ENCODE measurements at places on chromosomes 6 and 20. TPM values are rescaled to one million over a fixed set of nuclear protein-coding genes. Genes with fewer than 3 reads are reported as not detected.

The DEFB132 gene
- not detected for total RNA-seq

GRCh38 chr6:43766964-43767461 lies 3.0 kb upstream of the VEGFA start:
- no peak for DNase-seq
- no peak overlapping the region for H3K4me3 ChIP-seq
- no peak overlapping the region for H3K27ac ChIP-seq
- peaks cover 2% of the 10 kb centered on the region for H3K36me3 ChIP-seq
- peaks cover 4% of the 10 kb centered on the region for H3K4me1 ChIP-seq
- peaks cover 1% of the 10 kb centered on the region for H3K27me3 ChIP-seq

- no peaks in the 10 kb centered on the region for H3K4me1 ChIP-seq
- no peak overlapping the region for H3K27ac ChIP-seq
- H3K36me3 ChIP-seq, result no peaks in the 10 kb centered on the region
These were observed 96.0 kb downstream of the SOBP start for GRCh38 chr6:107585815-107586435.

DNA sequence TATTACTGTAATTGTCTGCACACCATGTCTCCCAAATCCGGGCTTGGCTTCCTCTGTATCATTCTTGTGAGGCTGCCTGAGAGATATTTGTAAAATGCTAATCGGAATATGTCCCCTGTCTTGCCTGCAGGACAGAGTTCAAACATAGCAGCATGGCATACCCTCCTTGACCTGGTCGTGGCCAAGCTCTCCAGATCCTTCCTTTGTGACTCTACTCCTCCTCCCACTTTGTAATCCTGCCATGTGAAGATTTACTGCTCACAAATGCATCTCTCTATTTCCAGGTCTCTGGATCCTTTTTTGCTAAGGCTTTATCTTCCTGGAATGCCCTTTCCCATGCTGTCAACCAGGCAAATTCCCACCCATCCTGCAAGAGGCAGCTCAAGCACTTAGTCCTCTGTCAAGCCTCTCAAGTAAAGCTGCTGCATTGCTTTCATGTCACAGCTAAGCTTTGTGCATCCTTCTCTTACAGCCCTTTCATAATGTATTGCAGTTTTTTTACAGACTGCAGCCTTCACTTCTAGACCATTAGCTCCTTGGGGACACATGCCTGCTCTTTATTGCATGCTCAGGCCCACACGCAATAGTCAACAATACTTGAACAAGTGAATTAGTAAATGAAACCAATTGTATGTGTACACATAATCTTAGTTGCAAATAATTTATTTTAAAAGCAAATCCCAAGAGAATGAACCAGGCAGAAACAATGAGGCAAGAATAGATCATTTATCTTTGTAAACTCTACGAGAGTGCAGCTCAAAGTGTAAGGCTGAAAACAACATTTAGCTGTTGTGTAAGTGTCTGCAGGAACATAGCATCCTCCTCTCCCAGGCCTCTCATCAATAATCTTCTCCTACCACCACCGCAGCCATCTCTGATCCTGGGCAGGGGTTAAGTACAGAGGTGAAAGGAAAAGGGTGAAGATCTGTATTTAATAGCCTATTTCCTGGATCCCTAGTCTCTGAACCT lies 45.8 kb downstream of the HIVEP2 start:
- peaks cover 9% of the 10 kb centered on the region for H3K27me3 ChIP-seq
- no peak overlapping the region for H3K4me3 ChIP-seq
- H3K27ac ChIP-seq, result no peak overlapping the region
- no peaks in the 10 kb centered on the region for H3K36me3 ChIP-seq

GRCh38 chr6:154721460-154721859 lies 11.8 kb upstream of the SCAF8 start:
- DNase-seq, result no peak

DNA sequence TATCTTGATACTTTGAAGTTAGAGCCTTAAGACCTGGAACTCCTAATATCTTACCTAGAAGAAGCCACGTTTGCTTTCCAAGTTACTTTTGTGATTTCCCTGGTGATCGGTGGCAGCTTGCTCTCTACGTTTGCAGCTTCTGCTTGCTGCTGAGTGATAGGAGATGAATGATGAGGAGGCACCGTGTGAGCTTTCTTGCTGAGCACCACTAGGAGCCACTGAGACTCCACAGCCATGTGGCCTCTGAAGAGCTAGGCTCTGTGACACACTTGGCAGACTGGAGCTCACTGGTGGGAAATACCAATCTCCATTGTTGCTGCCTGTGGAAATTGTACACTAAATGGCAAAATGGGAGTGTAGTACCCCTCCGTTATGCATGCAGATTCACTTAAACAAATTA lies 161.8 kb downstream of the IBTK start:
- H3K27me3 ChIP-seq, result no peaks in the 10 kb centered on the region
- DNase-seq, result no peak
- no peaks in the 10 kb centered on the region for H3K36me3 ChIP-seq
- H3K4me1 ChIP-seq, result no peaks in the 10 kb centered on the region
- H3K27ac ChIP-seq, result no peak overlapping the region

Measured in K562 (cell line).